ENCODE measurements at places on chromosomes 5 and 9.
A peak's percentile ranks its signal among the peaks of the same experiment; 100 is the strongest.

GRCh38 chr5:88826646-88827585, 56.1 kb downstream of the MEF2C start:
- DNase-seq, result no peak

- no peak for DNase-seq
Measured at GRCh38 chr9:124101215-124101968, 89.8 kb downstream of the LHX2 start.

- DNase-seq, result no peak
Measured at GRCh38 chr9:34242830-34243229, 64.0 kb downstream of the UBAP1 start.

- no peak for DNase-seq
Measured at GRCh38 chr9:133786371-133786753, 48.2 kb upstream of the SARDH start.

DNA sequence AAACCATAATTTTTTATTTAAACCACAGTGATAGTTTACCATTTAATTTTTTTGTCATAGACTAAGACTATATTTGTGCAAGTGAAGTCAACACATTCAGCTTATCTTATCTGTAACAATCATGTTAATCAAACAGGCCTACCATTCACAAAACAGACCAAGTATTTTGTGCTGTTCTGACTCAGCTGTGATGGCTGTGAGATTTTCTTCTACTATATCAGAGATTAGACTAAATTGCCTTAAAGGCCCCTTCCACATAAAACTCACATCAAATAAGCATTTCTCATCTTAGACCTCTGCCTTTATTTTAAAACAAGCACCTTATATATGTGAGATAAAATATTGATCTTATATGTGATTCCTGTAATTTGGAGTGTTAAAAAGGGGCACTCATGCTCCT, 13.4 kb downstream of the CCDC152 start:
- DNase-seq, result no peak

DNA sequence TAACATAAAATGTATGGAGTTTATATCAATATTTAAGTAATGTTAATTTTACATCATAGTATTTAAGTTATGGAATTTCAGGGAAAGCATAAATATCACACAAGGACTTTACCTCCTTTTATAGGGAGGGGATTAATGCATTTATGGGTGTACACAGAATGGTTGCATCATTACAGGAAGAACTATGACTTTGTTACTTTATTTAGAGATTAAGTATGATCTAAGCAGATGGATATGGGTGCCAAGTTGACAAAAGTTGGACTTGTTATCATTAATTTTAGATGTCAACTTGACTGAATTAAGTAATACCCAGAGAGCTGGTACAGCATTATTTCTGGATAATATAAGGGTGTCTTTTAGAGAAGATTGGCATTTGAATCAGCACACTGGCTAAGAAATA, 160.5 kb upstream of the CDH10 start:
- DNase-seq, result no peak

DNA sequence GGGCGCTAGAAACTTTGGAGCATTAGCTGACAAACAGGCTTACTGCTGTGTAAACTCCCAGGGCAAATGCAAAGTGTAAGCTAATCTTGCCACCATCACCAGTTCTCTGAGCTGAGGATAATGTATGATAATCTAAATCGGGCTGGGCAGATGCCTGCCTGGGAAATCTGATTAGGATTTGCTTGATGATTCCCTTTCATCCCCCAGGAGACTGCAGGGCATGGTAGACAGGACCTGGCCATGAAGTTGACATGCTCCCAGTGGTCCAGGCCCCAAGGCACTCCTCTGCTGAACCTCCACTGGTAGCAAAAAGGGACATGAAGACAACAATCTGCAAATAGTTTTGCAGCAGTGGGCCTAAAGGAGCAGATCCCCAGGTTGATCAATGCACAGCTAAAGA, 317.5 kb downstream of the SPOCK1 start:
- DNase-seq, result no peak

DNA sequence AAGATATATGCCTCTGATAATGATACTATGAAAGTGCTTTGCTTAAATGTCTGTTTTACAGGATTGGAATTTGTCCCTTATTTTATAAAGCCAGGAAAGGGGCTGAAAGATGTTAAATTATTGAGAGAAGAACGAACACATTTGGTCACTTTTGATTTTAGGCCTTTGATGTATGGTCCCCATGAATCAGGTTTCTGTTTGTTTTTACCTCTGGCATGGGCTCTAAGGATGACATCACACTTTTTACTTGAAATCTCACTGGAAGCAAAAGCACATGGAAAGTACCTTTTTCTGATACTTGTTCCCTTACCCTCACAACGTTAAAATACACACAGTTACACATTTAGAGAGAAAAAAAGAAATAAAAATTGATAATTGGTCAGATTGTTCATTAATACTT, 6.9 kb downstream of the OTULIN start:
- DNase-seq, result no peak

GRCh38 chr5:128081111-128081851, 2.3 kb upstream of the SLC12A2 start:
- DNase-seq, result peak; percentile 26

DNA sequence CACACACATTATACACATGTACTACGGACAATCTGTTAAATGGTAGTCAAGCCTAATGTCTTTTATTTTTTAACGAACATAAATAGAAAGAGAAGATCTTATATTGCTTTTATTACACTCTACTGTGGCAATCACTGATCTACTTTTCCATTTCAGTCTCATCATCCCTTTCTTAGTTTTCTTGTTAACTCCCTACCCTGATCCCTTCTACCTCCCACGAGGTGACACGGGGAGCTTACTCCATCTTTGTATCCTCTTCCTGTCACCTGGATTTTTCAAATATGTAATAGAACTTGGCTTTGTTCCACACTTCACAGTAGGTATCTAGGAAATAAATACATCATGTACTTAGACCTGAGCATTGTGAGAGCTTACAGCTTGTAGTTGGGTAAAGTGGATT, 211.0 kb downstream of the PIK3R1 start:
- DNase-seq, result no peak

GRCh38 chr9:80644044-80644443, 1045.3 kb downstream of the TLE1 start:
- no peak for DNase-seq

DNA sequence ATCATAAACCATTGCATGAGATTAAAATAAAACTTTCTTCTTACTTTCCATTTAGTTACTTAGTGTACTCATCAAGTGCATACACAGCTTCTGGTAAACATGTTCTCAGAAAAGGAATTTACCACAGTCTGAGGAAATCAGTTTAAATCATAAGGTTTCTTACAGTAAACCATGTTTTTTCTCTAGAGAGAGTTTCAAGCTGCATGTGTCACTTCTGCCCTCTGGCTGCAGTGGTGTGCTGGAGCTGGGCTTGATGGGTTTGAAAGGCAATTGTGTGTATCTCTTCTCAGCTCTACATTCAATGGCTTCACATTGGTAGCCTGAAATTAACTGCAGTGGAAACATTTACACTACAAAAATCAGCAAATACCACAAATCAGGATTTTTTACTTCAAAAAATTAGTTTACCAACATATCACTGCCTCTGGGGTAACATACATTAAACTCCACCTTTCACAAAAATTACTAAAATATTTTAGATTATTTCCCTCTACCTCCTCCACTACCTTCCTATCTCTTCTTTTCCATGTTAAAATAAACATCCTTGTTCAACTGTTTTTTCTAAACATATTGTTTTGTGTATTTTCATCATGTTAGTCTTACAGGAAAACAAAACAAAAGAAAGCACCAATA, 414.3 kb downstream of the ANXA1 start:
- DNase-seq, result peak; percentile 11

DNA sequence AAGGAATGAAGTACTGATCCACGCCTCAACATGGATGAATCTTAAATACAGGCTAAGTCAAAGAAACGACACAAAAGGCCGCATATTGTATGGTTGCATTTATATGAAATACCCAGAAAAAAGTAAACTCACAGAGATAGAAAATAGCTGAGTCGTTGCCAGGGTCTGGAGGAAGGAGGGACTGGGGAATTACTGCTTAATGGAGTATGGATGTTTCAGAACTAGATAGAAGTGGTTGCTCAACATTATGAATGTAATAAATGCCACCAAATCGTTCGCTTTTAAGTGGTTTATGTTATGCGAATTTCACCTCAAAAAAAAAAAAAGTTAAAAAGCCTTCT, 784 bp upstream of the MSANTD3 start:
- DNase-seq, result no peak

- DNase-seq, result no peak
Measured at GRCh38 chr9:75488719-75489110, 400.4 kb downstream of the OSTF1 start.

DNA sequence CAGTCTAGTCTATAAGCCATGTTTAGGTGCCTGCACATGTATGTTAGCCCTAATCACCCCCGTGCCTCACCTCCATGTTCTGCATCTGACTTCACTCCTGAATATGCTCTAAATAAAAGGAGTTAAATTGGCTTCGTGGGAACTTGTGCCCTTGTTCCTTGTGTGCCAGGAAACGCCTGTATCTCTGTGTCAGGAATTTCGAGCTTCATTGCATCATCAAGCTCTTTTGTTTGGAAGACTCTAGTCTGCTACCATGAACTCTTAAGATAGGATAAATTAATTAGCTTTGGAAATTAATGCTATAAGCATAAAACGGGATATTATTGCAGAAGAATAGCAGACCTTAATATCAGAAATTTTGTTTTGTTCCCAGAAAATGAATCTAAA, 99.2 kb downstream of the ADCY2 start:
- no peak for DNase-seq

- DNase-seq, result no peak
Measured at GRCh38 chr5:45507178-45507577, 189.0 kb downstream of the HCN1 start.

GRCh38 chr5:117594166-117594565, 1019.5 kb upstream of the SEMA6A start:
- no peak for DNase-seq

DNA sequence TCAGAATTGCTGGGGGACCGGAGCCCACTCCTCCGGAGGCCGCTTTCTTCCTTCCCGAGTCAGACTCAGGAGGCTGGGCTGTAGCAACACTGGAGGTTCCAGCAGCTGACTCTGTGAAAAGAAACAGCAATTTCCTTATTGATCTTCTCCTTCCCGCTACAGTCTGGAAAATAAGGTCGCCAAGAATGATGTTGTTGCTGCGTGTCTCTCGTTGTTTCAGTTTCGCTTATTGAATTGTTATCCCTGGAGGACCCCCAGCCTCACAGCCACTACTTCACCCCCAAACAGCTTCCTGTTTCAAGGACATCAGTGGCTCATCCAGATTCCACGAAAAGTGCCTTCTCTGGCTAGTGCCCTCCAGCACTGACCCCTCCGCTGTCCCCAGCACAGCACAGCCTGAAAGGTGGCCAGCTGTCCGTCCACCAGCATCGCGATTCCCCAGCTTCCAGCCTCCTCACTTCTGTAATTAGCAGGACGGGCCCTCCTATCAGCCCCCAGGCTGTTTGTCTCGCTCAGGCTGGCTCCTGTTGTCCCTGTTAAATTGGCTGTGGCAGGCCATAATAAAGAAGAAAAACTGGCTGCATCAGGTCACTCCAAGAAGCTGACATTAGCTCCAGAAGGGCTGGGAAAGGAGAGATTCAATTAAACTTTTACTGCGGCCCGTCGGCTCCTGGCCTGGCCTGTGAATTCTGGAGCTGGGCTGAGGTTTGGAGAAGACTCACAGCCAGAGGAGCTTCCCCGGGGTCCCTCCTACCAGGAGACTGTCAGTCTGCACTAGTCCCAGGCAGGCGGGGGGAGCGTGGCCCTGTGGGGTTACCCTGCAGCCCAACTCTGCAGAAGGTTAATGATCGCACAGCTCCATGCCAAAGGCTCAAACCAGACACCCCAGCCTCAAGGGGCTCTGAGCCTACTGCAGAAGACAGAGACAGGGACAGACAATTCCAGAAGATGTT, 40.5 kb downstream of the OLFM1 start:
- no peak for DNase-seq

- peak; percentile 47 for DNase-seq
Measured at GRCh38 chr5:130720355-130720754, 444.7 kb downstream of the HINT1 start.

DNA sequence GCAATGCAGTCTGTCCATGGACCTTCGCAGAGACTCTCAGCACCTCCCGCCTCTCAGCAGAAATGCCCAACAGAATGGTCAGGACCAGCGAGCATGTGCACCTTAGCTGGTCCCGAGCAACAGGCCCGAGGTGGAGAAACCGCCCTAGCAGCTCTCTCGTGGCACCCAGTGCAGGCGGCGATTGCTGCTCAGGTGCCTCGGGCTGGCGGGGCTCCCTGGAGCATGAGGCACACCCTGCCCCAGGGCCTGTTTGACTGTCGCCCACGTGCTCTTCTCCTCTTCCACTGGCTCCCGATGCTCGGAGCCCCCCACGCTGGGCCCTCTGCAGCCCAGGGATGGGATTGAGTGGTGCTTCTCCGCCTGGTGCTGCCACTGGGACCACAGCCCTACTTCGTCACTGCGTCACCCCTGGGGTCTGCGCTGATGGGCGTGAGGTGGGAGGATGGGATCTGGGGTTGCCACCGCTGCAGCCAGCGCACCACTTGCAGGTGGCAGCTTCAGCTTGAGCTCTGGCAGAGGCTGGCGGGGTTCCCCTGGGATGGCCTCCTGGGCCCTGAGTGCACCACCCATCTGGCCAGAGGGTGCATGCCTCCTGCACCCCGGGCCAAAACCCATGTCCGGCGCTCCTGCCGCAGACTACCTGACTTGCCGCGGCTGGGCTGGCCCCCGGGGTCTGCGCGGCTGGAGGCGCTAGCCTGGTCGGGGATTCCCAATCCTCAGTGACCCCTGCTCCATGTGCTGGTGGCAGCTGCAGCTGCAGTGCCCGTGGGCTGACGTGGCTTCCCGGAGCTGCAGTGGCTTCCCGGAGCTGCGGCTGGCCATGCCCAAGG, 244.2 kb downstream of the FOXD4L6 start:
- no peak for DNase-seq

DNA sequence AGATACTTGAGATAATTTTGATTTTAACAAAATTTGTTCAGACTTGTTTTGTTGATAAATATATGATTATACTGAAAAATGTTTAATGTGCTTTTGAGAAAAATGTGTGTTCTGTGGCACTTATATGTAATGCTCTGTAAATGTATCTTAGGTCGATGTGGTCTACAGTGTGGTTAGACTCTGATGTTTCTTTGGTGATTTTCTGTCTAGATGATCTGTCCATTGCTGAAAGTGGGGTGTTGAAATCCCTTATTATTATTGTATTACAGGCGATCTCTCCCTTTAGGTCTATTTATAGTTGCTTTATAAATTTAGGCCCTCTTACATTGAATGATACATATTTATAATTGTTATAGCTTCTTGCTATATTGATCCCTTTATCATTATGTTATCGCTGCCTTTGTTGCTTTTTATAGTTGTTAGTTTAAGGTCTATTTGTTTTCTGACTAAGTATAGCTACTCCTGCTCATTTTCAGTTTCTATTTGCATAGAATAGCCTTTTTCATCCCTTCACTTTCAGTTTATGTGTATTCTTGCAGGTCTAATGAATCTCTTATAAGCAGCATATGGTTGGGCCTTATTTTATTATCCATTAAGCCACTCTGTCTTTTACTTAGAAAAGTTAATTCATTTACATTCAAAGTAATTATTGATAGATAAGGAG, 124.3 kb downstream of the MRPS30 start:
- no peak for DNase-seq

- no peak for DNase-seq
Measured at GRCh38 chr5:146440870-146441495, 6.2 kb upstream of the TCERG1 start.
